A172 (cell line): ENCODE measurements at places on chromosomes 2 and 18. TPM values are rescaled to one million over a fixed set of nuclear protein-coding genes. Genes with fewer than 3 reads are reported as not detected.

- no peak for DNase-seq
Measured at GRCh38 chr18:29184654-29185053, 1007.7 kb upstream of the CDH2 start.

DNA sequence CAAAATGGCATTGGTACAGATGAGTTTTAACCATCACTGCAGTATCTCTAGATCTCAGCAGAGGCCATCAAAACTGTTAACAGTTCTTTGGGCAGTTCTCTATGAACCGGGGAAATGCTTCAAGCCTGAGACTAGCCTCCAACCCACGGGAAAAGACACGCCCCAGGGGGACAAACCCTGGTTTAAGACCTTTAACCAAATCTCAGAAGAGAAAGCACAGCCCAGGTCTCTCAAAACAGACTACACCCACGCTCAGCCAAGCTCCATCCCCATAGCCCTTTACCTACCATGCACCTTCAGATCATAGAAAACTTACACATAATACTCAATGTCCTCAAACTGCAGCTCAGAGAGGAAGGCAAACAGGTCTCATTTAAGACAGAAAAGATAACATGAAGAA is 78.3 kb downstream of the TMEM163 start:
- DNase-seq: no peak

- DNase-seq: no peak
Measured at GRCh38 chr2:9145752-9146430, 60.7 kb upstream of the ASAP2 start.

GRCh38 chr2:88537640-88538039 is 85.1 kb upstream of the FOXI3 start:
- DNase-seq: no peak

GRCh38 chr2:57443086-57443485 is 603.5 kb upstream of the VRK2 start:
- DNase-seq: no peak

- no peak for DNase-seq
Measured at GRCh38 chr2:196088203-196088602, 19.6 kb upstream of the DNAH7 start.

GRCh38 chr2:111679202-111679601 is 204.8 kb downstream of the ANAPC1 start:
- DNase-seq: no peak

GRCh38 chr18:33830213-33830612 is 252.2 kb downstream of the ASXL3 start:
- no peak for DNase-seq

DNA sequence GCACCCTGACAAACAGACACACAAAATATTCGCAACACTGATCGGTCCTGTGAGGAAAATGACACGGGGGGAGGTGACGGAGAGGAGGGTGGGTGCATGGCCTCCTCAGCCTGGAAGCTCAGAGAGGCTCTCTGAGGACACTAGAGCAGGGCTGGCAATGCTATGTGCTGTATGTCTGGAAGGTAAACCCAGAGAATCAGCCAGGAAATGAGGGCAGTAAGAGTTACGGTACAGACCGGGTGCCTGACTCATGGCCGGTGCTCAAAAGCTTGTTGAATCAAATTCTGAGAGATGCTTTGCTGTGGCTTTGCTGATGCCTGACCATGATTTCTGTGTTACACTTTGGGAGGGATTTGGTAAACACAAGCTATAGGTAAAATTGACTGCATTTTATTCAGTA is 81.9 kb downstream of the CCDC93 start:
- no peak for DNase-seq

DNA sequence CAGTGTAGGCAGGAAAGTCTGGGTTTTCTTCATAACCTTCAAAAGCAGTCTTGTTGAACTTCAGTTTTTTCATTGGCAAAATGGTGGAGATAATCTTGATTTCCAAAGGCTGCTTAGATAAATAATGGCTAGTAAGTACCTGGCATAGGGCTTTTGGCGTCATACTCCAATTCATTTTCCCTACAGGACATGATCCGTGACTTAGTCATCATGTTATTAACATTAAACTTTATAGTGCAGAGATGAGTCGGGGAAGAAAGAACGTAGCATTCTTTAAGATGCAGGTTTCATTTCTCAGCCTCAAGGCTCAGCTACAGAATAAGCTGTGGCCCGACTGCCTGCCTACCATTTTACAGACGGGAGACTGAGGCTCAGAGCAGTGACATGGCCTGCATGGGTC is 64.0 kb downstream of the RALBP1 start:
- peak; percentile 76 for DNase-seq

GRCh38 chr2:34481542-34481941 is 882.4 kb upstream of the FAM98A start:
- no peak for DNase-seq

- DNase-seq: no peak
Measured at GRCh38 chr2:118678985-118679384, 168.5 kb downstream of the EN1 start.

Gene CHRND
- total RNA-seq: not detected in 2 replicates

Gene SCN7A
- total RNA-seq: 0.02 TPM in 1 of 2 replicates, not detected in the other
